ENCODE measurements at places on chromosomes 6 and 20.

GRCh38 chr6:53309059-53309900, 39.5 kb downstream of the ELOVL5 start:
- no peak for DNase-seq

DNA sequence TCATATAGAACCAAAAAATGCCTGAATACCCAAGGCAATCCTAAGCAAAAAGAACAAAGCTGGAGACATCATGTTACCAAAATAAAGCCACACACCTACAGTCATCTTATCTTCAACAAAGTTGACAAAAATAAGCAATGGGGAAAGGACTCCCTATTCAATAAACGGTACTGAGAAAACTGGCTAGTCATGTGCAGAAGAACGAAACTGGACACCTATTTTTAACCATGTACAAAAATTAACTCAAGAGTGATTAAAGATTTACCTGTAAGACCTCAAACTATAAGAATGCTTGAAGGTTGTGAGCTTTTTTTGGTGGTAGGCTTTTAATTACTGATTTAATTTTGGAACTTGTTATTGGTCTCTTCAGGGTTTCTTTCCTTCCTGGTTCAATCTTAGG, 236.0 kb upstream of the DEFB112 start:
- no peak for DNase-seq

GRCh38 chr6:7112741-7113313, 5.1 kb downstream of the RREB1 start:
- DNase-seq, result peak; percentile 37

DNA sequence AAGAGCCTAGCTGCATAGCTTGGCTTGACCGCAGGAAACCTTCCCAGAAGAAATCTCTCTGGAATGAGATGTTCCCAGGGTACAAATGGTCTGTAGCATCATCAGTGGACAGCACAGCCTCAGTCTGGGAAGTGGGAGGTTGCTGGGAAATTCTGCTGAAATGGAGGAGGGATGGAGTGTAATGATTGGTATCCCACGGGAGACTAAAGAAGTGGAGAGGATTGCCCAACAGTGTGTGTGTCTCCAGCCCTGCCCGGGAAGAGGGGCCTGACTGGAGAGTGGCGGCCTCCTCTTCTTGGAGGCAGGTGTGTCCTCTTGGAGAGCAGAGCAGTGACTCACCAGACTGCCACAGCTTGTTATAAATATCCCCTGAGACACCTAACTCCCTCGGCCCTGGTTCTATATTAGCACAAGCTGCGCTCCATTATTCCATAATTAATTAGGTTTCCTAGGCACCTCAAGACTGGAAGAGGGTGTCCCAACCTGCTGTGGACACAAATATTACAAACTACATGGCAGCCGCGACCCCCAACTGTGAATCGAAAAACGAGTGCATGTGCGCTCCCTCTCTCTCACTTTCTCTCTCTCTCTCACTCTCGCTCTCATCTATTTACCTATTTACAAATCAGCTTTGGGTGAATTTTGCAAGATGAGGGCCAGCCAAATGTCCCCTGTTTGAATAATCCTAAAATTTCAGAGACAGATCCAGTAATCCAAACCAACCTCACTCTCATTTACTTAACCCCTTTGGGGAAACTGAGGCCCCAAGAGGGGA, 68.8 kb downstream of the FGD2 start:
- no peak for DNase-seq

- DNase-seq, result no peak
These were observed 34.8 kb downstream of the SH3BGRL2 start for GRCh38 chr6:79665725-79666551.

GRCh38 chr6:106026748-106027715, 59.1 kb upstream of the PRDM1 start:
- DNase-seq, result no peak

DNA sequence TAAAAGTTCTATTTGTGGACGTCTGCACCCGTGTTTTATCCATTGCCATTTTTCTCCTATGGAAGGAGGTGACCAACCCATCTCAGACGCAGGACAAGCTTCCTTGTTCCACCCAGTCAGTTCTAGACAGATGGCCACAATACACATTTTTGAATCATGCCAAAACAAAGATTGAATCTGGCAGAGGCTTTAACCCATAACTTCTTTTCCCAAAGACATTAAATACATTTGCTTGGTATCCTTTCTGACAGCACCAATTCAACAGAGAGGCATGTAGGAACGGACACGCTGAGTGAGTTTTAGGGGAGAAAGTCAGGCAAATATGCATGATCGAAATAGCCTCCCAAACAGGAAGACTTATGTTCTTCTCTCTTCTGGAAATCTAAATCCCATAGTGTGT, 552.7 kb upstream of the AGPAT4 start:
- no peak for DNase-seq

GRCh38 chr6:51265426-51265825, 446.8 kb downstream of the TFAP2B start:
- DNase-seq, result no peak

DNA sequence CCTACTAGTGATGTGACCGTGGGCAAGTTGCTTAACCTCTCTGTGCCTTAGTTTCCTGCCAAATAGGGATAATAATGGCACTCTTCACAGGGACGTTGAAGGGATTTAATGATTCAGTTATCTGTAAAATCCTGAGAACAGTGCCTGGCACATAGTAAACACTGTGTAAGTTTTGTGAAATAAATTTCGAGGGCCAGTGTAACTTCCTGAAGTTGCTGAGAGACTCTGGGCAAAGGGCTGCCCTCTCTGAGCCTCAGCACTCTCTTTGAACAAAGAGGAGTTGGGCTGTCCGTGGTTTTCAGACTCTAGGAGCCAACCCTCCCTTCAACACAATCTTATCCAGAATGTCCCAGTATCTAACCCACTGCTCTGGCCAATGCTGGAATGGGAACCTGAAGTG, 2.5 kb upstream of the TEAD3 start:
- DNase-seq, result no peak

DNA sequence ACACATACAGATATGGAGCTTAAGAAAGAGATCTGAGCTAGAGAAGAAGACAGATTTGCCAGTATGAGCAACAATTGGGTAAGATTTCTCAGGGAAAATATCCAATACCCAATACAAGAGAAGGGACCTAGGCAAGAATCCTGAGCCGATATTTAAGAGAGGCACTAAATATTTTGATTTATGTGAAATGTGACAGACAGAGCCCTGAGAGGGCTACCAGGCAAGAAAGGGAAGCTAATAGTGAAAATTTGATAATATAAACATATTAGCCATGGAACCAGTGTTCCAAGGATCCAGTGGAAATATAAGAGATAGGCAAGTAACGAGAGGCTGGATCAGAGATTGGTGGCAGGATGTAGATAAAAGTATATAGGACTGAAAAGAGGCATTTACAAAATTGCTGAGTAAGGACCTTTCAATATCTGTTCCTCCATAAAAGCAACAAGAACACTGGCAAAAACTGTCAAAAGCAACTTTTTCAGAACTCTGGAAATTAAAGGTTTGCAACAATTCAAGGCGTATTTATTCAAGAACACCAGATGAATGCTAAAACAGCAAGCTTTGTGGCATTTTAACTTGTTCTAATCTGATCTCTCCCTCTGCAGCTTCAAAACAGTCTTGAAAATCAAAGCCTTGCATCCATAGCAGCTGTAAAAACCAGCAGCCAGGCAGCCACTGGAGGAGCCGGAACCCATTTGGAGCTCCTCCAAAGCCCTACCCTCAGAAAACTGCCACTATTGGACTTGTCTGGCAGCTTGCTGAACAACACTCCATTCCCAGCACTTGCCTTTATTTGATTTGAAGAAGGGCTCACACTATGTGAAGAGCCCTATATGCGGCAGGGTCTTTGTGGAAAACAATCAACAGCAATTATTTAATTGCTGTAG, 58.8 kb downstream of the REV3L start:
- DNase-seq, result no peak

DNA sequence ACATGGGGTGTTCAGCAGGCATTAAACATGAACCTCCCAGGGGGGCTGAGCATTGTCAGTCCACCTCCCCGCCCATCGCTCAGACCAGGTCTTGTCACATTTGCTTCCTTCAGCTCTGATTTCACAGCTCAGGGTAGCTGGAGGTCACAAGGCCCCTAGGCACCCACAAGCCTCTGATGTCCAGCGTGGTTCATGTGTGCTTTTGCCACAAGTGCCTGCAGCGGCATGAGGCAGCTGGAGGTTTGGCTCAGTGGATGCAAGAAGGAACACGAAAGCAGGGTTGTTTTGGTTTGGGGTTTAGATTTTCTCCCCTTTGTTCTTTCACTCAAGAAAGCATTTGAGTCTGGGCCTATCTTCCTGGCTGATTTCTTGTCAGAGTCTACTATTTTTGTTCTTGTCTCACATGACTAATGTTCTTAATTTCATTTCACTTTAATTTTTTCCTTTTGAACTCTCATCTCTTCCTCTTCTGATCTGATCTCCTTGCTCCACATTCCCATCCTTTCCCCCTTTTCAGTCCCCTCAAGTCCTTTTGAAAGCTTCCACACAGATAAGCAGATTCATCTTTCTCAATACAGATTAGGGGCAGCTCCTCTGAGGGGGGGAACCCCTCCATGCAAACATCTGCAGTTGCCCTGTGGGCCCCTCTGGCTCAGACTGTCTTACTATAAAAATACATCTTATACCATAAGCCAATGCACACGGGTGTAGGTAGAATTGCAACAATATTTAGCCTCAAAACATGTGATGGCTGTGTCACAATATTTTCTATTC, 68.1 kb upstream of the CEP85L start:
- DNase-seq, result peak; percentile 48

DNA sequence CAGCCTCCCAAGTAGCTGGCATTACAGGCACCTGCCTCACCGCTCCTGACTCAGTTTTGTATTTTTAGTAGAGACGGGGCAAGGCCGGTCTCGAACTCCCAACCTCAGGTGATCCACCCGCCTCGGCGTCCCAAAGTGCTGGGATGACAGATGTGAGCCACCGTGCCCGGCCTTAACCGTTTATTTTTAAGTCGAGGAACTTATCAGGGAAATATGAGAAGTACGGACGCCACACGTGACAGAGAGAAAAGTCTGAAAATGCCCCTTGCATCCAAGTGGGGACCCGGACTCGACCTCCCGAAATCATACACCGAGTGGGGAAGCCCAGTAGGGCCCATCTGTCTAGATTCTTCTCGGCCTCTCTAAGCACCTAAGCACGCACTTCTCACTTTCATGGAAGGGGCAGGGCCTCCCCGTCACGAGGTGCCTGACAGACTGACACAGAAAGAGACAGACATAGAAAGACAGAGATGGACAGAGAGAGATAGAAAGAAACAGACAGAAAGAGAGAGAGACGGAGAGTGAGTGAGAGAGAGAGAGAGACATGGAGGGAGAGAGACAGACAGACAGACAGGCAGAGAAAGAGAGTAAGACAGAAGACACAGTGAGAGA, 756.5 kb upstream of the DEFB115 start:
- DNase-seq, result no peak

GRCh38 chr6:5078121-5078669, 6.9 kb upstream of the PPP1R3G start:
- DNase-seq, result no peak

DNA sequence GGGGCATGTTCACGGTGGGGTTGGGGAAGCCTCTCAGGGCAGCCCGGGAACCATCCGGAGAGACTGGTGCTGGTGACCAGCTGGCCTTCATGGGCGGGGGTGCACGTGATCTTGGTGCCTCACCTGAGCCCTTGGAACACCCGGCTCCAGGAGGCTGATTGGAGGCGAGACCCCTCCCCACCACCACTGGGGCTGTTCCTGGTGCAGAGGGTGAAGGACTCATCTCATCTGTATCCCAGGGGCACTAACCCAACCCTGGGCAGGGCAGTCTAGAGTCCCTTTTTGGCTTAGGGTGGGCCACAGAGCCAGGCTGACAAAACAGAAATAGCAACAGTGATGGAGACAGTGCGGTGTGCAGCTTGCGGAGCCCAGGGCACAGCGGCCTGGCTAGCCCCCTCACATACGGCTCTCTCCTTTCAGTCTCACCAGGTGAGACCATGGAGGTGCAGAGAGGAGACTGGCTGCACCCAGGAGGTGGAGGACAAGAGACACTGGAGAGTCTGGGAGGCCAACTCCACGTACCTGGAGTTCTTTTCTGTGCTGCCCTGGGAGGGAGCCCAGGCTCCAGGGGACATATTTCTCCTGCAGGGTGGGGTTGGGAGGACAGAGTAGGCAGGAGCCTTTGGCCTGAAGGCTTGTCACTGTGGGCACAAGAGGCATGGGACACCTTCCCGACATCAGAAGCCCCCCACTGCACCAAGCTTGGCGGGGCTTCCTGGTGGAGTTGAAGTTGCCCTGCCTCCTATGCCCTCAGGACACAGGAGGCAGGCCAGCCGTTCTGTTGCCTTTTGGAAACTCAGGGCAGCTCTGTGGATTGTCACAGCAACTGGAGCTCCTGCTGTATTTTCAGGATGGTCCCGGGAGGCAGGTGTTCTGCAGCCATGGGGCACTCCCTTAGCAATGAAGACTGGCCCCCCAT, 106.0 kb downstream of the SYCP2 start:
- no peak for DNase-seq

GRCh38 chr20:63124782-63125580, 91.0 kb downstream of the YTHDF1 start:
- no peak for DNase-seq

DNA sequence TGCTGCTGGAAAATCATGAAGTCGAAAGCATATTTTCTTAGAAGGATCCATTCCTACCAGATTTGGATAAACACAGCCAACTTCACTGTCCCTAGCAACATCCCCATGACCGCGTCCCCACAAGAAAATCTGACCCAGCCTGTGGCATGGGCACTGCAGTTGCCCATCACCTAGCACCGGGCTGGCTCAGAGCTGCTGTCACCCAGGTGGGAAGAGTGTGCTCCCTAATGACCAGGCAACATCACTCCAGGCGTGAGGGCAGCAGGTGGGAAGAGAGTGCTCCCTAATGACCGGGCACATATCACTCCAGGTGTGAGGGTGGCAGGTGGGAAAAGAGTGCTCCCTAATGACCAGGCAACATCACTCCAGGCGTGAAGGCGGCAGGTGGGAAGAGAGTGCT, 238.0 kb downstream of the TBXT start:
- DNase-seq, result no peak

- DNase-seq, result peak; percentile 58
These were observed 20.2 kb downstream of the PIM1 start for GRCh38 chr6:37190159-37190535.

GRCh38 chr6:151288712-151289398, 49.1 kb downstream of the AKAP12 start:
- peak; percentile 45 for DNase-seq

- no peak for DNase-seq
These were observed 35.0 kb downstream of the MYLK4 start for GRCh38 chr6:2715737-2716136.

DNA sequence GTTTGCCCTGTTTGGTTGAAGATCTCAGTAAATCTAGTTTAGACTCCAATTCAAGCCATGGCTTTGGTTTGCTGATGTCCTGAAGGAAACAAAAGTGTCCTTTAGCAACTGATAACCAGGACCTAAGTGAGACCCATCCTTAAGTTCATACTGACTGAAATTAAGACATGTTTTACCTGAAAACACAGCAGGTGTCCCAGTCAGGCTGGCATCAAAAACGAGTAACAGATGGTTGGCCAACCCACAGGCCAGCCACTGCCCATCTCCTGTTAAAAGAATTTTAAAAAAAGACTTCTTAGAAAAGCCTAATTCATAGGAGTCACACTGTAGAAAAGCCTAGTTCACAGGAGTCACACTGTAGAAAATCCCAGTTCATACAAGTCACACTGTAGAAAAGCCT, 58.3 kb downstream of the WDR27 start:
- no peak for DNase-seq

GRCh38 chr6:129498541-129498940, 211.4 kb downstream of the ARHGAP18 start:
- DNase-seq, result no peak

GRCh38 chr20:36538026-36538722, 3.1 kb upstream of the MYL9 start:
- no peak for DNase-seq

Measured in activated CD4-positive, alpha-beta memory T cell treated with anti-CD3 and anti-CD28 coated beads for 36 hours (primary cell).